Activated CD4-positive, alpha-beta T cell treated with anti-CD3 and anti-CD28 coated beads, Interleukin-2, amount 50 U/mL, for 4 hours (primary cell): ENCODE measurements at places on chromosomes 7 and 10.

DNA sequence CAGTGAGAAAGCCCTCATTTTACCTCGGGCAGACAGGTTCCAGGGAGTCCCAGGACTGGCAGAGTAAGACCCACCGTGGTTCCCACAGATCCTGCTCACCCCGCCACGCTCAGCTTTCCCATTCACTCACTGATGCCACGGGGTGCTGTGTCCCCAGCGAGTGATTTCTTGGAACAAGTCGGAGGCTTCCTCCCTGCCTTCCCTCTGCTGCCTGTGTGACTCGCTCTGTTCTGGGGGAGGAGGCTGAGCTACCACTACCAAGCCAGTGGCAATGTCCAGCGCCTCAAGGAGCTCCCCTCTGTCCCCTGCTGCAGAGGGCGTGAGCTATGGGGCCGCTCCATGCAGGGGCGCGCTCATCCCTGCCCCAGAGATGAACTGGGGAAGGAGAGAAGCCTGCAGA, 12.6 kb downstream of the IL15RA start:
- no peak for DNase-seq

DNA sequence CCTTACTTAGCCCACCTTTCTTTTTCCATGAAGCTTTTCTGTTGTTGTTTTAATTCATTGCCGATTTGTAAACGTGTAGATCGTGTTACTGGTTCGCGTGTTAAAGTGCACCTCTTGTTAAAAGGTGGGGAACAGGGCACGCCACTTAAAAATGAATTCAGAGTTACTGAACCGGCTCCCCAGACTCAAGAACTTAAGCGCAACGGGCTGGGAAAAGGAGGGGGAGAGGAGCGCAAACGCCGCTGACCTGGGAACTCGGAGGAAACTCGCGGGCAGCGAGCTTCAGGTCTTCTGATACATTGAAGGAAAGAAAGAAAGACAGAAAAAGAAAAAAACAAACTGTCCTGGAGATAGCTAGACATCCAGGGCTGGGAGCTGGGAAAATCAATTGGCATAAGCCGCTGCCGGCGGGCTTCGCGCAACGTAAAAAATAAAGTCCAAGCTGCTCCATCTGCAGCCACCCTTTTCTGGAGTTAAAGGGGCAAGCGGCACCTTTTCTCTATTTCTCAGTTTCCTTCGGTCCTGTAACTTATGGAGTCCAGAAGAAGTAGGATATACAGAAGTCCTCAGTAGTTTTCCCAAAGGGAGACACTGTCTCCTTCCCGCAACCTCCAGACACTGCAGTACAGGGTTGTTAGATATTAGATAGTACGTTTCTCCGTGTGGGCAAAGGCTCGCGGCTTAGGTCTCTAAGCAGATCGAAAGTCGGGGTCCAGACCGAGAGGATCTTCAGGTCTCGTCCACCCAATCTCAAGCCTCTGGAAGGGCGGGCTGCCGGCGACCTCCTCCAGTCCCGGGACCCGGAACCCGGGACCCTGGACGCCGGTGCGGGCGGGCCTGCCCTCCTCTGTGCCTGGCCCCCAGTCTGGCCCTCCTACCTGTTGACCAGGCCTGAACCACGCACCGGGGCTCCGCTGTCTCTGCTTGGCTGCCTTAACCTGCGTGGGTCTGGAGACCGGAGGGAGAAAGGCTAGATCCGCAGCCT, 1.8 kb upstream of the DLX6 start:
- DNase-seq = no peak

DNA sequence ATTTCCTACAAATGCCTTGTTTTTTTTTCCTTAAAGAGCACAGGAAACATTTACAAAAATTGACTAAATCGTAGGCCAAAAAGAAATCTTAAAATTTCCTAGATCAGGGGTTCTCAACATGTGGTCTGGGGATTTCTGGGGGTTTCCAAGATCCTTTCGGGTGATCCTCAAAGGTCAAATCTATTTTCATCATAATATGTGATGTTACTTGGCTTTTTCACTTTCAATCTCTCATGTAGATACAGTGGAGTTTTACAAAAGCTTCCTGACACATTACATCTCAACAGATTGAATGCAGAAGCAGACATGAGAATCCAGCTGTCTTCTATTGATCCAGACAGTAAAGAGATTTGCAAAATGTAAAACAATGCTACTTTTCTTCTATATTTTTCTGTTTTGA, 497.3 kb downstream of the INHBA start:
- DNase-seq = no peak

DNA sequence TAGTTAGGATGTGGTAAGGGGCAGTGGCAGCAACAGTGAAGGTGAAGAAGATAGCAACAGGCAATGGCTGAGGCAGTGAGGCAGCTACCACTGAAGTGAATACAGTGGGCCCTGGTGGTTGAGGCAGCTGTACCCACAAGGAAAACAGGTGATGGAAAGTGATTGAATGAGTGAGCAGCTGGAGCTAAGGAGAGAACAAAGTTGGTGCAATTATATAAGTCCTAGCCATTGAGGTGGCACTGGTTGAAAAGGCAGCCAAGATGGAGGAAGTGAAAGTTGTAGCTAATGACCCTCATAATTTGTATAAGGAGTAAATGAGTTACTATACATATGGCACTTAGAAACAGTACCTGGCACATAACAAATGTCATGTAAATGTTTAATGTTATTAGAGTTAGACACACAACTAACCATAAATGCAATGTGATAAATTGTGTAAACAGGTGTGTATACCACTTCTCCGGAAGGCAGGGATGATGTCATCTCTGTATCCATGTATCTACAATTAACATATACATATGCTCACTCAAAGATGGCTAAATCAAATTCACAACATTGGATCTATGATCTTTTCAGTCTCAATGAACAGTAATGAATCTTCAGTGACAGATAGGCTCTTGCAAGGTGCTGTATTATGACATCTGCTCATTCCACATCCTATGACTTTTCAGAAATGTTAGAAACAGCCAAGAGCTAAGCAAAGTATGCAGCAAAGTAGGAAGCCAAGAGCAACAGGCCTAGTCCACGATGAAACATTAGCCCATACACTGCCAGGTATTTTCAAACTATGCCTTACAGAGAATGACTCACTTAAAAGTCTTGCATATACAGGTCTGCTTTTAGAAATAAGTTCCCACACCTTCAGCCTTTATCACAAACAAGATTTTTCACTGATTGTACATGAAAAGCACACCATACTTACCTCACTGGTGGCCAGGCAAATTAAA, 10.7 kb downstream of the XPNPEP1 start:
- DNase-seq = no peak

DNA sequence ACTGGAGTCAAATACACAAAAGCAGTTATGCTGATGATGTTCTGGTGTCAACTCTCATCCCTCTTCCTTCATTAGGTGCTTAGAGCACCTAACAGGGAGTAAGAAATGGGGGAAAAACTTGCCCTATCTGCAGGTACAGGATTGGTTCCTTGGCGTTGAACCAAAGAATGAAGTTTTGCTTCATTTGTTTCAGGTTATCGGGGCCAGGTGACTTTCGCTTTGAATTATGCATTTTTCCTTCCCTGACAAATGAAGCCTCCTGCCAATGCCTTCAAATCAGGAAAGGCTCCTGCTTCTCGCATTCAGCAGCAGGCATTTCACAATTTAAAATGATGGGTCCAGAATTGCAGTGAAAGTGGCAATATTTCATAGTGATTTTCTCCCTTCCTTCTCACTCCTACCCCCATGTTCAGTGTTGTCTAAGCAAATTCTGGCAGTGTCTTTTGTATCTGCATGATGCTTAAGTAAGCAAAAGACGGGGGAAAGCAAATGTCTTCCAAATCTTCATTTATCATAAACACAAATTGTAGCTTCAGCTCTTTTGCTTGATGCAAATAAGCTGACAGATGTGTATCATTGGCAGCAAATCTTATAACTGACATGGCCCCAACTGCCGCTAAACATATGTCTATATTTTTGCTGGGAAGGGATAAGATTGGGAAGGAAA, 29.4 kb downstream of the DNAJB9 start:
- no peak for DNase-seq

- DNase-seq = no peak
Observed at GRCh38 chr7:83586281-83586680, 62.7 kb downstream of the SEMA3E start.

DNA sequence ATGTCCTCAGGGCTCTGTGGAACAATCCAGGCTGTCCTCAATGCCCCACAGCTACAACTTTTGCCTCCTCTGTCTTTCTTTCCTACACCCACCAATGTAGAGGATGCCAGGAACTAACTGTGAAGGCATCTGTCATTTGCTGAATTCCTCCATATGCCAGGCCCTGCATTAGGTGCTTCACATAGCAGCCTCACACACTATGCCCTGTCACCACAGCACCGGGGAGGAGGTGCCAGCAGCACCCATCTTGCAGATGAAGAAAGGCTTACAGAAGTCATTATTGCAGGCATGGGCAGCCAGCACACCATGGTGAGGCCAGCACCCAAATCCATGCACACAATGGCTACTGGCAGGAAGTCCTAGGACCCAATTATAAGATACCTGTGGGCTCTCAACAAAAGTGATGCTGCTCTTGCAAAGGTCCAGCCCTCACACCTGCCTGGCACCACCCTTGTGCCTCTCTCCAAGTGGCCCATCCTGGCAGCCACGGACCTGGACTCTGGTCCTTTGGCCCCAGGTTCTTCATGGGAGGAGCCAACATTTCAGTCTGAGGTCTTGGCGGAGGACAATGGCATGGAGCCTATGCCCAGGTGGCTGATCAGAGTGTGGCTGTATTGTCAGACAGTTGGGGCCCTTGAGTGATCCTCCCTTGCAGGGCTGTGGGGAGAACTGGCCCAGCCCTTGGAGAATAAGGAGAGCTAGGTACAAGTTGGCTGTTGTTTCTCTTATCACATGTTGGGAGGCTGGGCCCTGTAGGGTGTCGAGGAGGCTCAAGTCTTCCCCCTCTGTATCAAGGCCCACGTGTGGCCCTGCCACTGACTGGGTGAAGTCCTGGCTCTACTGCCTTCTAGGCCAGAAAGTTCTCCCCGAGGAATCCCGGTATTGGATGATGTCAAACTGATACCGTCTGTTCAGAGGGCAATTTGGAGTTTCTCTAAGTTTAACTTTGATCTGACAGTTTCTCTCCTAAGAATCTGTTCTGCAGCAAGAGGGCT, 14.4 kb upstream of the MYL7 start:
- DNase-seq = no peak

- no peak for DNase-seq
Observed at GRCh38 chr7:24609059-24609458, 35.8 kb downstream of the PALS2 start.

DNA sequence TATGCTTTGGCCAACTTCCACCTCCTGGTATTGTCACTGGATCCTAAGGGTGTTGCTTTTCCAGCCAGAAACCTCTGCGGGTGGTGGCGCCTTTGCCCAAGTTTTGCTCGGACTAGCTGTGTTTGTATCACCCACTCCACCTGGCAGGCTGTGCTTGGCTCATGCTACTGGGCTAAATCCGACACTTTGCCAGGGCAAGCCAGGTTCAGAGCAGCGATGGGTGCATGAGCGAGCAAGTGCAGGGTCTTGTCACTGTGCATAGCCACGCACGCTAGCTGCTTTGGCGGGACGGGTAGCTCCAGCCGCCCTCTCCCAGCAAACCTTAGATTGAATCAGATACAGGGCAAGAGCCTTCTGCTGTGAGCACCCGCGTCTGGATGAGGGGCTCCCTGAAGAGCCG, 737.5 kb downstream of the PCDH15 start:
- DNase-seq = no peak

- no peak for DNase-seq
Observed at GRCh38 chr10:104232613-104233102, 494 bp upstream of the CFAP43 start.

- DNase-seq = no peak
Observed at GRCh38 chr10:8072211-8072610, 17.7 kb downstream of the GATA3 start.

DNA sequence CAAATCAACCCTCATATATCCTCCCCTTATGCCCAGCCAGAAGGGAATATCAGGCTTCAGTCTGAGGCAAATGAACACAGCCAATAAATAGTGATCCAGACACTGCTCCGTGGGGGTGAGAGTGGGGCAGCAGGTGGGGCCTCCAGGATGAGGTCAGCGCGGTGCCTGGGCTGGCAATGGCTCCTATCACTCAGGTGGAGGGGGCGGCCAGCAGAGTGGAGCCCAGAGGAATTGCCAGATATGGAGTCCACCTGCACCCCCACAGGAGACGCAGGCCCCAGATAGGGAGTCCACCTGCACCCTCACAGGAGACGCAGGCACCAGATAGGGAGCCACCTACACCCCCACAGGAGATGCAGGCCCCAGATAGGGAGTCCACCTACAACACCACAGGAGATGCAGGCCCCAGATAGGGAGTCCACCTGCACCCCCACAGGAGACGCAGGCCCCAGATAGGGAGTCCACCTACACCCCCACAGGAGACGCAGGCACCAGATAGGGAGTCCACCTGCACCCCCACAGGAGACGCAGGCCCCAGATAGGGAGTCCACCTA, 78.0 kb upstream of the PPP2R2D start:
- DNase-seq = no peak

GRCh38 chr10:15038416-15038815, 5.3 kb upstream of the OLAH start:
- DNase-seq = no peak

- DNase-seq = no peak
Observed at GRCh38 chr7:55030314-55030713, 11.5 kb downstream of the EGFR start.

GRCh38 chr10:4249841-4250586, 465.0 kb upstream of the KLF6 start:
- DNase-seq = no peak

DNA sequence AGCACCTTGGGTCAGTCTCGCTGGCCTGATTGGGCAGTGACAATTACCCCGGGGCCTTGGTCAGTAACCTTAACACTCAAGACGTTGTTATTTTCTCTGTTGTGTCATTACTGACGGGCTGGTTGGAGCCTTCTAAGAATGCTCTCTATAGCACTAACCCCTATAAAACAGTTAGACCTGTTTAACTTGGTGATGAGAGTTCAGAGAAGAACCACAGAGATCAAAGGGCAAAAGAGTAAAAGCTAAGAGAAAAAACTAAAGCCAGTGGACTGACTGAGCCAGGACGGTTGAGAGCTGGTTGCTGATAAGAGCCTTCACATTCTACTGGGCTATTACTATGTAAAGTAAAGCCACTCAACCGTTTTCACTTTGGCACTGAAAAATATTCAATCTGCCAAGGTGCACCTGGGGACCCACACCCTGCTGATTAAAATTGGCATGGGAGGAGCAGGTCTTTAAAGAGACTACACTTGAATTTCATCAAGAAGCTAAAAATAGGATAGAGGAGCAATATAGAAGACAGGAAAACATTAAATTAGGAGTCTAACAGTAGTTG, 13.6 kb upstream of the ITGB1 start:
- DNase-seq = no peak

DNA sequence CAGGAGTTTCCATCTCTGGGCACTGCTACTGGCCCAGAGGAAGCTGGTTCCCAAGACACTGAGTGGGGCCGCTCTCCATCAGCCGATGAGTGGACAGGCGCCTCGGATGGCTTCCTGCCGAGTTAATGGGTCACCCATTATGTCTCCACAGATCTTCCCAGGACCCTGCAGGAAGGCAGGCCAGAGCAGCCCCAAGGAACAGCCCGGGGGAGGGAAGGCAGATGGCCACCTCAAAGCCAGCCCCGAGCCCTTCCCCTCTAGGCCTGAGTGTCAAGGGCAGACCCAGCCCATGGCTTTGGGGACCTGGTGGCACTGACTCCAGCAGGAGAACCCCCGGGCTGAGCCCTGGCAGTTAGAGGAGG, 3.4 kb upstream of the LFNG start:
- DNase-seq = no peak
